ENCODE measurements at places on chromosomes 3 and 15.

- DNase-seq = no peak
Measured at GRCh38 chr15:75073197-75073596, 49.8 kb downstream of the PPCDC start.

DNA sequence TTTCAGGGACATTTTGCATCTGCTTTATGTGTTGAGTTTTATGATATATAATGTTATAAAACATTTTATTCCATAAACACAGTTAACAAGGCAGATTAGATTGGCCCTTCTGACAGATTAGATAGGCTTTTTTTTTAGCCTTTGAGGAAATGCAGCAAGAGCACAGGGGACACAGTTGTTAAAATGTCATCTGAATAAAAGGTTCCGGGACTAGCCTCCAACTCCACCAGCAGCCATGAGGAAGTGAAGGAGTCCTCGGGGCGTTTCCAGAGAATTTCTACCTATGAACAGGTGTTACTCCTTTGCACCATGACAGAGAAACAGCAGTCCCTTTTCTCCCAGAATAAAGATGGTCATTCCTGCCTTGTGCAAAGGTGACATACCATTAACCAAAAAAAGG lies 167.8 kb upstream of the KBTBD8 start:
- no peak for DNase-seq

DNA sequence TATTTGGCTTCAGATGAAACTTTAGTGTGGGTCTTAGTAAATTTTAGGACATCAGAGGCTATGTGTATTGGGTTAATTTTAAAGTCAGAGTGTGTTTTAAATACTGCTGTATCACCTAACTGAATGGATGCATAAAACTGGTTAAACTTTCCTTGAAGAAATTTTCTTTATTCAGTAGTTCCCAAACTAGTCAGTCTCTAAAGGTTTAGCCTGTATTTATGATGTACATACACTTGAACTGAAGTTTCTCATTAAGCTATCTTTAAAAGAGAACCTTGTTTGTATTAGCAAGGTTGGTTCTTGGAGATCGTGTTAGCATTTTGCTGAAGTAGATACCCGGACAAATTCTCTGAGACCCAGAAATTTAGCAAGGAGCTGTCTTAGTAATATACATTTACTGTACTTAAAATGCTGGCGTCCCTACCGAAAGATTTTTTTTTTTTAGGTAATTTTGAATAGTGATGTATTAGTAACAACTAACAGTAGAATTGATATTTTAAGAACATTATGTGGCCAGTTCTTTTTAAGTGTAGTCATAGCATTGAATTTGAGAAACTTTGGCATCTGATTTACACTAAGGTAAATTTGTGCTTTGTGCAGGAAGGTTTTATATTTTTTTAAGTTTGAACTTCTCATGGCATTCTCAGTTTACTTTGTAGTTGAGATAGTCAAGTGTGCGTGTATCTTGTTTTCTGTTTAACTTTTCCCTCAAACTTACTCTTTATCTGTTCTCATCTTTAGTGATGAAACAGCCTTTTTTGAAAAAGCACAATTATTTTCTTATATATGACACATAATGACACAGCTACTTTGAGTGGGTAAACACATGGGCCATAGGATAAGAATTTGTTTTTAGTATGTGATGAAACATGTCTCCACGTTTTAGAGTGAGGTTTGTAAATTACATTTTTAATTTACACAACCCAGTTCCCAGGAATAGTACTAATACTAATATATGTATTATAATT lies 2.9 kb downstream of the DIPK2A start:
- DNase-seq = no peak

DNA sequence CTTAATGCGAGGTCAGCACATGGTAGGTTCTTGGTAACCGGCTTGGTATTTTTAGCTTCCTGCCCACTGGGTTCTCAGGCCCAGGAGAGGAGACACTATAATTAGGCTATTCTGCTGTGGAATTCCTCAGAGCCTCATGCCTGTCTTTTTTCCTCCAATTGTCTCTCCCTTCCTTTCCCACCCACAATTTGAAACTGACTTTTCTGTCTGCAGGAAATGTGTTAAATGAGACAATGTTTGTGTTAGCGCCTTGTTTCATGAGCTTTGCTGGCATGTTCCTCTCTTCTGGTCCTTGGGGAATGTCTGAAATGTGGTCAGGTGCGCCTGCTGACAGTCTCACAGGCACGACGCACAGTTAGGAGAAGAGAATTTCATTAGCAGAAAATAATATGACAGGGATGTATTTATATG lies 223.6 kb upstream of the CTNNB1 start:
- no peak for DNase-seq

DNA sequence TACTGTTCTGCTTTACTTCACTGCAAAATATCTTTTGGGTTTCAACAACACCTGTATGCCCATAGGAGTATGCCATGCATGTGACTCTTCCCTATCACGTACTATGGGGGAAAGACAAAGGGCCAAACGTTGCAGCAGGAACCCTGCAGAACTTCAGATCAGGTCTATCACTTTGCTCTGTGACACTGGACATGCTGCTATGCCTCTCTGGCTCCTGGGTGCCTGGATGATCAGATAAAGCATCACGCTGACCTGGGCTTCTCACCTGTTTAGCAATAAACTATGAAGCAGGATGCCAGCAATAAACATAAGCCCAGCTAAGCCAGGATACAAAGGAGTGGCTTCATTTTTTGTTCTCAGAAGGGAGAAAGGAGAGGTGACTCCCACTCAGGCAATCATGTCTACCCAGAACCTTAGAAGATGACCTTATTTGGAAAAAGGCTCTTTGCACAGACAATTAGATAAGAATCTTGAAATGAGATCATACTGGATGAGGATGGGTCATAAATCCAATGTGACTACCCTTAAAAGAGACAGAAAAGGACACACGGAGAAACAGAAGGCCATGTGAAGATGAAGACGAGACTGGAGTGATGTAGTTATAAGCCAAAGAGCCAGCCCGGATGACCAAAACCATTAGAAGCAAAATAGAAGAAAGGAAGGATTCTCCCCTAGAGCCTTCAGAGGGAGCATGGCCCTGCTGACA lies 19.3 kb downstream of the POMGNT2 start:
- no peak for DNase-seq

- DNase-seq = no peak
Measured at GRCh38 chr3:160401291-160402095, 2.0 kb downstream of the SMC4 start.

- no peak for DNase-seq
Measured at GRCh38 chr3:124557-125179, 71.9 kb upstream of the CHL1 start.

GRCh38 chr3:187830181-187830580 lies 84.9 kb upstream of the BCL6 start:
- no peak for DNase-seq

DNA sequence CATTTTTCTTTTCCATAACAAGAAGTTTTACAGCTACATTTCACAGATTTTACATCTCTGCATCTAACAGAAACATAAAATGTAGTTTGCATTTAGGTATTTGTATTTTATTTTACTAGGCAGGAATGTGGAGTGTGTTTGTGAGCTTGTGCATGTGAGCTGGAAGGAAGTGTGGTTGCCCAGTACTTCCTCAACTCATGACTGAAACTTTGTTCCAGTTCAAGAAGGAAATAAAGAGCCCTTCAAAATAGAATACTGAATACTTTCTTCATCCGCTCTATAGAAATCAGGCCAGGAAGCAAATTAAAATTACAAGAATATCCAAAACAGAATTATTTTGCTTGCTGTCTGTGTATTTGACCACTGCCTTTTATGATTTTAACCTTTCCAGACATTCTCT lies 81.3 kb downstream of the CHL1 start:
- DNase-seq = no peak

DNA sequence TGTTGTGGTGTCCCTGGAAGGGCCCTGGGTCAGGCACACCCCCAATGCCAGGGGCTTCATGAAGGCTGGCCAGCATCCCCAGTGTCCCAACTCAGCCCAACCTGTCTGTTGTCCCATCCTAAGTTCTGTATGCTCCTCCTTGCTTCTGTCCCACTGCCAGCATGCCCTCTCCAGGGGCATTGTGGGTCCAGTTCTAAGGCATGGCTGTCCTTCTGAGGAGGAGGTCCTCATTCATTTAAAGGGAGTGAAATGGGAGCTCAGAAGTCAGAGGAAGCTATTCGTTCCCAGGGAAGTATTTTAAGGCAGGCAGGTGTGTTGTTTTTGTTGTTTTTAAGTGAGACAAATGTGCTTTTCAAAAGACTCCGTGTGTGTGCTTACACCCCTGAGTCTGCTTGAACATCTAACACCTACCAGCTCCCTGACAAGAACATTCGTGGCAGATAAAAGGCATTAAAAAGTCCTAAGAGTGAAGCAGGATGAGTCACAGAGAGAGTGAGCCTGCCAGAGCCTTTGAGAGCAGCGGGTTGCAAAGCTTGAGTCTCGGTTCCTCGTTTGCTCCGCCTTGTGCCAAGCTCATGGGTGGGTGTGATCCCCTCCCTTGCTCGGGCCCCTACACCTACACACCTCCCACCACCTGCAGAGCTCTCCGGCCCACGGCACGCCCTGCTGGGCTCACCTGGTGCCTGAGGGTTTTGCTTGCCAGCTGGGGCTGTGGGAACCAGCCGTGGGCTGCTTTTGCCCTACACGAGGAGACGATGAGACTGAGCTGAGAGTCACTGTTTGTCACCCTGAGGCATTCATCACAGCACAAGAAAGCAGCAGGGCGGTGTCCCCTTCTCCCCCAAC lies 183.4 kb upstream of the TOPAZ1 start:
- peak; percentile 22 for DNase-seq

DNA sequence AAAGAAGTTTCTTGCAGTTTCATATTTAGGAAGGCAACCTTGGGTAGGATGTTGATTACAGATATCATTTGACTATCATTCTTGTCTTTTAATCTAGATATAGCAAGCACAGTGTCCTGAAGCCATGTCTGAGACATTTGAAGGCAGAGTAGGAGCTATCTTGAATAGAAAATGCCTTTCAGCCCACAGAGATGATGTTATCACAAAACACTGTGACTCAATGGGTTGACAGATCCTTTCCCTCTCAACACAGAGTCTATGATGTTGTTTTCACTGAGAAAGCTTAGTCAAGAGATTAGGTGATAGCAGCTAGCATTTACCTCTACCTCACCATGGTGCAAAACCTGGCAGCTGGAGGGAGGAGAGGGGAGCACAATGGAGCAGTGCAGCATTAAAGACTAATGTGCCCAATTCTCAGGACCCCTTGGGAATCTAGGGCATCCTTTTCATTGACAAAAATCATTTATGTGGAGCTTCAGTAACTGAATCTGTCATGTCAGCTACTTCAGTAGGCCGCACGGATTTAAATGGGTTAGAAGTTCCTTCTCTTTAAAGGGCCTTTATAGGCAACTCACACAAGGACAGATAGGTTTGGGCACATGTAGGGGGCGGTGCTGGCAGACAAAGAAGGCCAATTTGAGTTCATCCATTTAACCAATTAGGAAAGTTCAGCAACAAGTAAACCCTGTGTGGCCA lies 121.8 kb downstream of the AGBL1 start:
- no peak for DNase-seq

DNA sequence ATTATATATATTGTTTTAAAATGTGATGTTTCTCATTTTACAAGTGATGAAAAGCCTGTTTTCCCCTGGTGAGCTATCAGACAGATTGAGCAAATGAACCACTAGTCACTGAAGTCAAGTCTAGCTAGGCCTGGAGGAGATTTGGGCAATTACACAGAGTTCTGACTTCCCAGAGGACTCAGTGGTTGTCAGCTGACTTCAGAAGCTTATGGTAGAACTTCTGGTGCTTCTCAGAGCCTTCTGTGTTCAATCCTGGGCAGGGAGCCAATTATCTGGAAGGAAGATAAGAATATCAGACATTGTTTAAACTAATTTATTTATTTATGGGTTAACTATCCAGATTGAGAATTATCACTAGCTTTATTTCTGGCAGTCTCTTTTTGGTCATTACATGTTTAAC lies 37.7 kb upstream of the NAALADL2 start:
- no peak for DNase-seq

GRCh38 chr3:35651851-35652250 lies 12.5 kb downstream of the ARPP21 start:
- DNase-seq = no peak

GRCh38 chr3:41198526-41198925 lies 779 bp upstream of the CTNNB1 start:
- no peak for DNase-seq

DNA sequence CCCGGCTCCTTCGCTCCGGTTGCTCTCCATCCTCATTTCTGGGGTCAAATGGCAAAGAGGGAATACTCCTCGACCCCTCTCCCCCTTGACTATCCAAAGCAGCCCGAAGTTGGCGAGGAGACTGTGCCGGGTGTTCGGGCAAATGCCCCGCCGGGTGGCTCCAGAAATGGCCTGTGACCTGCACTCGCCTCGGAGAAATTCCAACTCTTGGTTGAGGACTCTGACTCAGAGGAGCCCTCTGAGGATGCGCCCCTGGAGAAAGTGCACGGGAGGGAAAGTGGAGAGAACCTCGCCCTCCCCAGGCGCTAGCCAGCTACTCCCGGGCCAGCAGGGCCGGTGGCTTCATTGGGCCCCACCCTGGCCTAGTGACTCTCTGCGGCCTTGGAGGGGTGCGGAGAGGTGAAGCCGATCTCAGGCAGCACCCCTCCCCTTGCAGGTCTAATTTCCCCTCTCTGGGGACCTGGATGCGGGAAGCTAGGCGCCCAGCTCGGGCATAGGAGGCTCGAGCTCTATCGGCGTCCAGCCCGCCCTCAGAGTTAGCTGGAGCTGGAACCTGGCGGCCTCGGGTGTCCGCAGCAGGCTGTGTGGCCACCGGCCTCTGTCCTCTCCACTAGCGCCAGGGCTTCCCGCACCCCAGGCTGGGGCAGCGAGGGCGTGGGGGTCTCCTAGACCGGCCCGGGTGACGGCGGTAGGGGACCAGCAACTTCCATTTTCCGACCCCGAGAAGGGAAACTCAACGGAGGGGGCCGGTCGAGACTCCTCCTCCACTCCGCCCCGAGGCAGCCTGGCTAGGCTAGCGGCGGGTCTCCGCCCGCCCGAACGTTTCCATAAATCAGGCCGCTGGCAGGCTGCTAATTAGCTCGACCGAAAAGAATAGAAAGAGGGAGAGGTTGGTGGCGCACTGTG lies 29.4 kb downstream of the NR2F2 start:
- DNase-seq = no peak

DNA sequence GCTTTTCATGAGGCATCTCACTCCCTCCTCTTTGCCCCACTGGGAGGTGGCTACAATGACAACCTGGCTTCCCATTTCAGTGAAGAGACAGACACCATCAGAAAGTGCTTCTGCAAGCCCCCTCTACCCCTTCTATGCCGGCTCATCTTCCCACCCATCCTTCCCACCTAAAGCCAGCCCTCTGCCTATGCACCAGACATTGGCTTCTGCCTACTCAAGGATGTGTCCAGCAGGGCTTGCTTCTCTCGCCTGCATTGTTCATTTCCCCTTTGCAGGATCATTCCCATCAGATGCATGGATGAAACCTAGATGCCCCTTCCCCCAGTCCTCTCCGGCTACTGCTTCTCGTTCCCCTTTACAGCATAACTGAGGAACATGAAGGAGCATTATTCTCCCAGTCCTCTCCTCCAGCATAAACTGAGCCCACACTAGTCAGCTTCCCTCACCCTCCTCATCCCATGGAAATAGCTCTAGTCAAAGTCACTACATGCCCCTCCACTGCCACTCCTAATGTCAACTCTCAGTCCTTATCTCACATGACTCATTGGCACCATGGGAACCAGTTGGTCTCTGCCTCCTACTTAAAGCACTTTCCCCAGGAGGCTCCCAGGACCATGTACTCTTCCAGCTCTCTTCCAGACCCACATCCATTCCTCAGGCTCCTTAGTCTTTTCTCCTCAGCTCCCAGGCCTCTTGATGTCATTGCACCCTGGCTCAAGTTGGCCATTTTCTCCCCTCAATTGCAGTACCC lies 47.9 kb downstream of the TM2D3 start:
- DNase-seq = no peak

All from stimulated activated CD8-positive, alpha-beta memory T cell treated with anti-CD3 and anti-CD28 coated beads, Interleukin-12 subunit alpha, Interleukin-12 subunit beta, amount 100 ng/mL, for 4 hours (primary cell).